T-helper 2 cell treated with Interferon-gamma antibody and Interleukin-4, amounts not matched to agents 5 μg/mL and 100 μg/mL, for 36 hours (primary cell): ENCODE measurements at places on chromosomes 5 and 9.

DNA sequence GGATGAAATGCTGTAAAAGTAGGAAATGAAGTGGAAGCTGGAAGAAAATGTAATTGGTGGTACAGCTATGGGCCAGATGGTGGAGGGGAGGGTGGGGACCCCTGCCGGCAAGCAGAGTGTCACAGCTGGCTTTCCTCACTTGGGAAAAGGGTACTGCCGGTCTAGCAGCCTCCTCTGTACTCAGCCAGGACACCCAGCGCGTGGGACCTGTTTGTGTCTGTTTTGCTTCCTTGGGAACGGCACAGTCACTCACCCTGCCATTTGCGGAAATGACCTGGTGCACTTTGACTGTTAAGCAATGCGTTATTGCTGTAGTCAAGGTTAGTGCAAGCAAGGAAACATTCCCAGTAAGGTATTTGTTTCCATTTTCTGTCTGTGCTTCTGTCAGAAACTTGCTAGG lies 10.1 kb downstream of the TMEM252 start:
- DNase-seq = no peak

DNA sequence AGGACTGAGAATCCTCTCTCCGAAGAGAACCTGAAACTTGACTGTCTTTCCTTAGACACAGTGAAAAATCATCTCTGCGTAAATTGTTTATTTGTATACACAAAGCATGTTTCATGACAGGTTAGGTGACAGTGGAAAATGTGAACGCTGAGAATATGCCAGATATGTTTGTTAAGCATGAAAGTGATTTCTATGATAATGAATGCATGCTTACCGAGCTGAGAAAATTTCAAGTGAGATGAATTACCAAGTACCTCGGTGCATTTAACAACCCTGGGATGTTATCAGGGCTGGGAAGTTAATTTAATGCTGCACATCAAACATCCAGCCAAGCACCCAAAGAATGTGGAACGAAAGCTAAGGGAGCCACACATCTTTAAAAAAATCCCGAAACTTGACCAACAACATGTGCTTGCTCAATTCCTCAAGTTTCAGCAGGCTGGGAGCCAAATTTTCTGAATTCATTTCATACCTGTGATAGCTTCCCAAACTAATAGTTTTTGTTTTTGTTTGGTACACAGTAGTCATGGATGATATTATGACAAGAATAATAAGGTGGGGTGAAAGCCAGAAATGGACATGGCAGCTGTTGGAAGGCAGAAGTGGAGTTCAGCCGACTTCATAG lies 336.9 kb downstream of the ARHGEF28 start:
- no peak for DNase-seq

DNA sequence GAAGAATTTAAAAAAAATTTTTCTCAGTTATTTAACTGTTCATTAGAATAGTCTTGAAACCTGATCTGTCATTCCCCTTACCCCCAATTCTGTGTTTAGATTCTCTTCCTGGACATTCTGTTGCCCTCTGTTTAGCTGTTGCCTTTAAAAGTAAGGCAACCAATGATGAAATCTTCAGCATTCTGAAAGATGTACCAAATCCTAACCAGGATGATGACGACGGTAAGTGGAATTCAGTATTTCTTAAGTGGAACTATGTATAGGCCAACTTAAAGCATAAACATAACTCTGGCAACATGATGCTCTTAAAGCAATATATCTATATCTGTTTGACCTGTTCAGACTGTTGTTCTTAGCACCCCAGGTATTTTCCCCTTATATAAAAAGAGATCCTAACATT lies 27.2 kb downstream of the NCBP1 start:
- no peak for DNase-seq

GRCh38 chr9:17757816-17758215 lies 178.9 kb downstream of the SH3GL2 start:
- DNase-seq = no peak

DNA sequence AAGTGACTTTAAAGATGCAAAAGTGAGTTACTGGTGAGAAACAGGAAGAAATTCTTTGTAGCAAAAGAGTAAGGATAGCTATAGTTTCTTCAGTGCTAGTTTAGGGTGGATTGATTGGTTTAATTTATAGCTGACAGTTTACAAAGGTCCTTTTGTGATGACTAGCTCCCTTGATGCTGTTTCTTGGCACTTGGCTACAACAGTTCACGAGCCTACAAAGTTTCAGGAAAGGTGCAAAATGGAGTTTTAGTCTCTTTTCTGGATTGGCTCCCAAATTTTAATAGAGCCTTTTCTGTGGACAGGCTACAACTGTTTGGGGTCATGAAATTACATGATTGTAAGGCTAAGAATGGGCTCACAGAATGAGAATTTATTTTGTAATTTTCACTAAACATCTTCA lies 40.9 kb upstream of the BNIP1 start:
- DNase-seq = no peak
